ENCODE measurements at places on chromosomes 13 and 19. TPM values are rescaled to one million over a fixed set of nuclear protein-coding genes. Genes with fewer than 3 reads are reported as not detected.

The NTN5 gene
- not detected for polyA plus RNA-seq

The ITPKC gene
- 13.6 TPM for polyA plus RNA-seq

The HRC gene
- not detected for polyA plus RNA-seq

The CLASRP gene
- polyA plus RNA-seq, result 12.2 TPM

The TMEM238 gene
- not detected for polyA plus RNA-seq

The OXGR1 gene
- polyA plus RNA-seq, result not detected

The CNN1 gene
- polyA plus RNA-seq, result not detected

The SBK3 gene
- polyA plus RNA-seq, result not detected

The MEIS3 gene
- not detected for polyA plus RNA-seq

The SPINT2 gene
- 204 TPM for polyA plus RNA-seq

The ZNF730 gene
- polyA plus RNA-seq, result 1.9 TPM

The HIPK4 gene
- not detected for polyA plus RNA-seq

The OR7C1 gene
- not detected for polyA plus RNA-seq

The TRPC4 gene
- polyA plus RNA-seq, result not detected

The LILRB2 gene
- not detected for polyA plus RNA-seq

The EDDM13 gene
- not detected for polyA plus RNA-seq

The MYADM gene
- 38.0 TPM for polyA plus RNA-seq

The PDX1 gene
- polyA plus RNA-seq, result not detected

The PSG1 gene
- not detected for polyA plus RNA-seq

The NRTN gene
- polyA plus RNA-seq, result not detected

The ARID3A gene
- 0.72 TPM for polyA plus RNA-seq

The PNMA8A gene
- polyA plus RNA-seq, result not detected

The APLP1 gene
- polyA plus RNA-seq, result not detected

The IGFL1 gene
- not detected for polyA plus RNA-seq

The ELANE gene
- polyA plus RNA-seq, result not detected

The TUBA3C gene
- polyA plus RNA-seq, result not detected

The GARIN5A gene
- 2.2 TPM for polyA plus RNA-seq

The MAST1 gene
- polyA plus RNA-seq, result not detected

The TTC9B gene
- not detected for polyA plus RNA-seq

The EXOC3L2 gene
- not detected for polyA plus RNA-seq

The POSTN gene
- not detected for polyA plus RNA-seq

The COL5A3 gene
- polyA plus RNA-seq, result not detected

The THSD8 gene
- polyA plus RNA-seq, result 5.2 TPM

The KL gene
- polyA plus RNA-seq, result not detected

The PEAK3 gene
- 0.49 TPM for polyA plus RNA-seq

The C2CD4C gene
- polyA plus RNA-seq, result not detected

The LRP3 gene
- polyA plus RNA-seq, result not detected

The ONECUT3 gene
- not detected for polyA plus RNA-seq

The TEX26 gene
- polyA plus RNA-seq, result not detected

The RETN gene
- polyA plus RNA-seq, result not detected

The ZNF558 gene
- polyA plus RNA-seq, result not detected

The PLK5 gene
- polyA plus RNA-seq, result not detected

The ACTL9 gene
- not detected for polyA plus RNA-seq

All from naive B cell (primary cell).